ENCODE measurements at places on chromosomes 16 and 17.

DNA sequence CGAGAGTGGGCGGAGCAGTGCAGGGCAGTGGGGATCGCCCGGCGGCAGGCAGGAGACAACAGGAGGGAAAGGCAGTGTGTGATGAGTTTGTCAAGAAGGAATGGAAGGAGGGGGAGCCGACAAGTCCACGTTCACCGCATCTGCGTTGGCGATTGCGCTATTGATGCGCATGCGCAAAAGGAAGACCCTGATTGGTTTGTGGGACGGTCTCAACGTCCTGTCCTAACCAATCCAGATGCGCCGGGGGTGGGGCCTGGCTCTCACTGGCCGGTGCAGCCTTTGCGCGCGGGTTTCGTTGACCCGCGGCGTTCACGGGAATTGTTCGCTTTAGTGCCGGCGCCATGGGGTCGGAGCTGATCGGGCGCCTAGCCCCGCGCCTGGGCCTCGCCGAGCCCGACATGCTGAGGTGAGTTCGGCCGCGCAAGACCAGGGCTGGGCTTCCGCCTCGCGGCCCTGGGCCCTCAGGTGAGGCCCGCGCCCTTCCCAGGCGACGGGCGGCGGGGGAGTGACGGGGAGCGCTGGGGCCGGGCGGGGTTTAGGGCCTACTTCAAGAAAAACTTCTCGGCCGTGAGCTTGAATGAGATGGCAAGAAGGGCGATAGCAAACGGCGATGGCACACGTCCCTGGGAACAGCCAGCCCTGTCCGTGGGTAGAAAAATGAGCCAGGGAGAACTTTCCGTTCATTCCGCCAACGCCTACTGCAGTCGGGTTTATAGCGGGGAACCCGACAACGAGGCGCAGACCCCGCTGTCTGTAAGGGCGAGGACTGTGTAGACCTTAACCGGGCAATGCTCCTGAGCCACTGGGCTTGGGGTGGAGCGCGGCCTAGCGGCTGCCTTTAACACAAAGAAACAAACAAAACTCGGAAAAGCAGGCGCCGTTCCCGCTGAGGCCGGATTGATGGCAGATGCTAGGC is at the start of gene ORC6:
ORC6 (plus strand) TSS at position 295 of the 916 bp plus-strand sequence; CDS start at position 342, 47 bp downstream.
- DNase-seq: peak; percentile 99

DNA sequence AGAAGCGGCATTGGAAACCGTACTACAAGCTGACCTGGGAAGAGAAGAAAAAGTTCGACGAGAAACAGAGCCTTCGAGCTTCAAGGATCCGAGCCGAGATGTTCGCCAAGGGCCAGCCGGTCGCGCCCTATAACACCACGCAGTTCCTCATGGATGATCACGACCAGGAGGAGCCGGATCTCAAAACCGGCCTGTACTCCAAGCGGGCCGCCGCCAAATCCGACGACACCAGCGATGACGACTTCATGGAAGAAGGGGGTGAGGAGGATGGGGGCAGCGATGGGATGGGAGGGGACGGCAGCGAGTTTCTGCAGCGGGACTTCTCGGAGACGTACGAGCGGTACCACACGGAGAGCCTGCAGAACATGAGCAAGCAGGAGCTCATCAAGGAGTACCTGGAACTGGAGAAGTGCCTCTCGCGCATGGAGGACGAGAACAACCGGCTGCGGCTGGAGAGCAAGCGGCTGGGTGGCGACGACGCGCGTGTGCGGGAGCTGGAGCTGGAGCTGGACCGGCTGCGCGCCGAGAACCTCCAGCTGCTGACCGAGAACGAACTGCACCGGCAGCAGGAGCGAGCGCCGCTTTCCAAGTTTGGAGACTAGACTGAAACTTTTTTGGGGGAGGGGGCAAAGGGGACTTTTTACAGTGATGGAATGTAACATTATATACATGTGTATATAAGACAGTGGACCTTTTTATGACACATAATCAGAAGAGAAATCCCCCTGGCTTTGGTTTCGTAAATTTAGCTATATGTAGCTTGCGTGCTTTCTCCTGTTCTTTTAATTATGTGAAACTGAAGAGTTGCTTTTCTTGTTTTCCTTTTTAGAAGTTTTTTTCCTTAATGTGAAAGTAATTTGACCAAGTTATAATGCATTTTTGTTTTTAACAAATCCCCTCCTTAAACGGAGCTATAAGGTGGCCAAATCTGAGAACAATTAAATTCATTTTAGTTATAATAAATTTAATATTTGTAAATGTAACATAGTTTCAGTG is 1.7 kb downstream of the HEXIM1 start:
- peak; percentile 90 for DNase-seq

- no peak for DNase-seq
These were observed 15.5 kb downstream of the DNAJC7 start for GRCh38 chr17:42001729-42002128.

- DNase-seq: peak; percentile 74
These were observed 83.4 kb downstream of the GAS7 start for GRCh38 chr17:10114931-10115535.

GRCh38 chr16:62404842-62405611 is 368.8 kb upstream of the CDH8 start:
- peak; percentile 2 for DNase-seq

- DNase-seq: no peak
These were observed 160.4 kb upstream of the PLCG2 start for GRCh38 chr16:81618661-81619060.

DNA sequence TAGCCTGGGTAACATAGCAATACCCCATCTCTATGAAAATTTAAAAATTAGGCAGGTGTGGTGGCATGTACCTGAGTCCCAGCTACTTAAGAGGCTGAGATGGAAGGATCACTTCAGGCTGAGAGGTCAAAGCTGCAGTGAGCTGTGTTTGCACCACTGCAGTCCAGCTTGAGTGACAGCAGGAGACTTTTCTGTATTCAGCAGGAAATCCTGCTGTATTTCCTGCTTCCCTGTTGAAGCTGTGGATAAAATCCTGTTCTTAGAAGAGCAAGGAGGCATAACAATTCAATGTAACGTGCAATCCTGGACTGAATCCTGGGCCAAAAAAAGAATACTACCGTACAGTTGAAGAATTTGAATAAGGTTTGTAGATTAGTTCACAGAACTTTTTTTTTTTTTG is 62.2 kb downstream of the FBXL20 start:
- no peak for DNase-seq

- DNase-seq: no peak
These were observed 58.3 kb downstream of the NOS2 start for GRCh38 chr17:27741971-27742575.

GRCh38 chr17:35969558-35970380 is 11.5 kb downstream of the CCL16 start:
- DNase-seq: peak; percentile 94

Data from kidney (tissue), 22 donors.